D341Med (cell line): ENCODE measurements at places on chromosomes 6 and 20.

DNA sequence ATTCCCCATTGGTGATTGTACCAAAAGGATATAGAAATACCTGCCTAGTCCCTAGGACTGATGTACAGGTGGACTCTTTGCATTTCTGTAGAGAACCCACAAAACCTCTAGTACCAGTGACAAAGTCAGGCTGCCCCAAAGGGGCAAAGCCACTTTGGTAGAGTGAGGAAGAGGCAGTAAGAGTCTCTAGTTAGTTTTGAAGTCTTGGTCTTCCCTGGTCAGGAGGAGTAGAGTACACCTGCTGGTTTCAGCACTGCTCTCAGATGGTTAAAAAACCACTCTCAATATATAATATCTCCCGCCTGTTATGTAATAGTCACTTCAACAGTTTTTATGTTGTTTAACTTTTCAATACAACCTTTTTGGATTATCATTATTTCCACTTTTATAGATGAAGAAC, 344.9 kb downstream of the CDKAL1 start:
- no peak for DNase-seq

DNA sequence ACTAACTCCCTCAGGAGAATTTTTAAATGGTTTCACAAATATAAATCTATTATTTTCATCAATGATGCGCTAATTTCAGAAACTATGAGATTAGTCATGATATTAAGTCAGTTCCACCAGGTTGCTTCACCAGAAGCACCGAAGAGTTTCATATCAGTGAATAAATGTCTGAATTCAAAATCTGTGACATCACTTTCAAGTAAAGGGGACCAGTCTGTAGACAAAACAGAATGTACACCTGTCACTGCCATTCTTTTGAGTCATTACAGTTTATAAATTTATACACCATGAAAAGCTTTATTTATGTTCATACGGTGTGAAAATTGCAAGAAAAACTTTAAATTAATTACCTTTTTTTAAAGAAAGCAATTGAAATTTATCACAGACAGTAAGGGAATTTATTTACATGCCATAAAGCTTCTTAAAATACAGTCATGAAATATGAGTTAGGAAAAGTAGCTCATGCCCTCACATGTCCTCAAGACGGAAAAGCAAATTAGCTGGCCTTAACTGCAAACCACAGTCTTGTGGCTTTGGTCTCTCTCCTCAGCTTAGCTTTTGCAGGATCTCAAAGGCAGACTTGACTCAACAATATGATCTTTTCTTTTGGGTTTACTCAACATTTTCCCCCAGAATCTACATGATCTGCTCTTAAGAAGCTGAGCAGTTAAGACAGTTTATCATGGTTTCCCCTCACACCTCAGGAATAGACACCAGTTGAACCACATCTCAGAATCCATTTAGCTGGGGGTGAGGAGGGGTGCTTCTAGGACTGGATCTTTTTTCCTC, 177.7 kb upstream of the MCHR2 start:
- no peak for DNase-seq

GRCh38 chr6:24887545-24888140, 48.1 kb downstream of the RIPOR2 start:
- DNase-seq = no peak

GRCh38 chr6:119960456-119960855, 610.9 kb upstream of the MAN1A1 start:
- no peak for DNase-seq

DNA sequence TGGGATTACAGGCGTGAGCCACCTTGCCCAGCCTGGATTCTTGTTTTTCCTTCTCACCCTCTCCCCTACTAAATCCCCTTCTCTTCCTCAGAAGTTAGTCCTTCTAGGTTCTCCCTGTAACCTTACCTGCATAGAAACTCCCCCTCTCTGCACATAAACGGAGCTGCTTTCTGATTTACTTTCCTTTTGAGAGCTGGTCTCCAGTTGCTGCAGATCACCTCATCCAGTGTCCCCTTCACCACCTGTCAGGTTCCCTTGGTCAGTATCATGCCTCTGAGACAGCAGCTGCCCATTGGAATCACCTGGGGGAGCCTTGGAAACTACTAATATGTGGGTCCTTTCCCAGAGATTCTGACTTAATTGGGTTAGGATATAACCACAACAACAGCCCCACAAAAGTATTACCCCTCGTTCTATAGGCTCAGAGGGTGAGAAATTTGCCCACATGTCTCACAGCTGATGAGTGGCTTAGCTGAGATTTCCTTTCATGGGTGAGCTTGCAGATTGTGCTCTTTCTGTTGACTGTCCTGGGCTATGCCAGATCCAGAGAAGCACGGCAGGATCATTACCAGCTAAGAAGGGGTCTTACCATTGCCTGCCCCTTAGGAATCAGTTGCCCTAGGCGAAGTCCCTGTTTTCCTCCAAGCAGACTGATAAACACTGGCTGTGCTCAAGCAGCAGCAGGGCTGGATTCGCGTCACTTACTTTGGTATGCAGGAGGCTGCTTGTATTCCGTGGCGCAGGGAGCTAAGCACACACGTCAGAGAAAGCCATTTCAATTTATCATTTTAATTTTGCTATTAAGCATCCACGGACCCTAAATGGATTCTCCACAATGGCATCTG, 51.3 kb downstream of the AKAP12 start:
- no peak for DNase-seq

- DNase-seq = peak; percentile 88
Observed at GRCh38 chr20:60877071-60877857, 374.8 kb upstream of the CDH4 start.

DNA sequence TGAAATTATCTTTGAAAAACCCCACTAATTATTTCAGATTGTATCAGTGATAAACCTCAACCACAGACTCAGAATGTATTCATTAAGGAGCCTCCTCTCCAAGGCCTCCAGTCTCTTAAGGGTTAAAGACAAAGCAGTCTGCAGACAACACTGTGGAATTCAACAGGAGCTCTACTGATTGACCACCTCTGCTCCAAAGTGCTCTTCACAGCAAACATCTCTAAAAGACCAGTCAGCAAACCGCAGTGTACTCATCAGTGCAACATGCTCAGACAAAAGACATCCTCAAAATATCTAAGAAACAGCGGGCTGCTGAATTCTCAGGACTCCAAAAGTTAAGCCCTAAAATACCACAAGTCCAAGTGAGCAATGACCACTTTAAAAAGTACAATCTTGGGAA, 42.0 kb downstream of the UQCC1 start:
- no peak for DNase-seq

- DNase-seq = no peak
Observed at GRCh38 chr6:70590400-70590799, 23.7 kb downstream of the SDHAF4 start.

GRCh38 chr20:22248051-22248667, 336.2 kb downstream of the FOXA2 start:
- DNase-seq = no peak

- DNase-seq = no peak
Observed at GRCh38 chr20:34979366-34980153, 23.9 kb downstream of the MYH7B start.

DNA sequence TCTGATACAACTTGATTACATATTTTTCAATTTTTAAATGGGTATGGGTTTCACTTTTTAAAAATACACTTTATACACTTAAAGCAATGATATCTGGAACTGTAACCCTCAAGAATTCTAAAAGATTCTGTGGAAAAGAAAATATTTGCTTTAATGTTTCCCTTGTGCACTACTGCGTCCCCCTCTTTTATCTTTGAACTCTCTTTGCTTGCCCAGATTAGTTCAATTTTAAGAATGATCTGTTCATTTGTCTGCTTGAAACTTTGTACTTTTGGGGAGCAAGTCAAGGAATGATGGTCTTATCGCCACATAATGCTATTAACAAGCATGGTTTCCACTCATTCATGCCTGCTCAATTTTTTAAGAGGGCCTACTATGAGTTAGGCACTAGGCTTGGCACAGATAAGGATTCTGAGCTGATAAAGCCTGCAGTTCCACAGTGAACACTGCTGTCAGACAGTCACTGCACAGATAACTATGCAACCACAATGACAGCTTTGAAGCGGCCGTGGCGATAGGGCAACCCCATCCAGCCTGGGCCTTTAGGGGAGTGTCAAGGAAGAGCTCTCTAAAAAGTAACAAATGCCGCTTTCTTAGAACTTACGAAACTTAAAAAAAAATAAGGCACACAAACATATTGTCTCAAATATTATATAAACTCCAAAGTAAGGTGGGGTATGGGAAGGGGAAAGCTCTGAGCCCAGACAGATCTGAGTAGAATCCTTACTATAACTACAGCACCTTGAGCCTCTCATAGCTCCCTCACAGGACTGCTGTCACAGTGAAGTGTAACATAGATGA, 29.7 kb downstream of the FYN start:
- no peak for DNase-seq

GRCh38 chr6:11460001-11460668, 77.4 kb upstream of the TMEM170B start:
- no peak for DNase-seq

- DNase-seq = no peak
Observed at GRCh38 chr6:52534966-52535390, 41.9 kb downstream of the TRAM2 start.

DNA sequence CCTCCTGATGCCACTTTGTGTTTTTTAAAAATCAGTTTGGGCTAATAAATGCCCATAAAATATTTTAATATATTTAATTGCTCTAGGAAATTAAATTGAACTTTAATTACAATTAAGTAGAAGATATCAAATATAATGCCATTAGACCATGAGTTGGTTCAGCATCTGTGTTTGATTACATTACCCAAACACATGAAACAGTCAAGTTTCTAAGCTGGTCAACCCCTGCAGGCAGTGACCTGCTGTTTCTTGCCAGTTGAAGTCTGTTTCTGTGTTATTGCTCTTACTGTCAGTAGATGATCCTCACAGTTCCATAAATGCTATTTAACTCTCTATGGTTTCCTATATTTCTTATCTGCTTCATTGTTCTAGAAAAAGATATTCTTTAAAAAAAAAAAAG, 9.7 kb upstream of the TENT5A start:
- no peak for DNase-seq

DNA sequence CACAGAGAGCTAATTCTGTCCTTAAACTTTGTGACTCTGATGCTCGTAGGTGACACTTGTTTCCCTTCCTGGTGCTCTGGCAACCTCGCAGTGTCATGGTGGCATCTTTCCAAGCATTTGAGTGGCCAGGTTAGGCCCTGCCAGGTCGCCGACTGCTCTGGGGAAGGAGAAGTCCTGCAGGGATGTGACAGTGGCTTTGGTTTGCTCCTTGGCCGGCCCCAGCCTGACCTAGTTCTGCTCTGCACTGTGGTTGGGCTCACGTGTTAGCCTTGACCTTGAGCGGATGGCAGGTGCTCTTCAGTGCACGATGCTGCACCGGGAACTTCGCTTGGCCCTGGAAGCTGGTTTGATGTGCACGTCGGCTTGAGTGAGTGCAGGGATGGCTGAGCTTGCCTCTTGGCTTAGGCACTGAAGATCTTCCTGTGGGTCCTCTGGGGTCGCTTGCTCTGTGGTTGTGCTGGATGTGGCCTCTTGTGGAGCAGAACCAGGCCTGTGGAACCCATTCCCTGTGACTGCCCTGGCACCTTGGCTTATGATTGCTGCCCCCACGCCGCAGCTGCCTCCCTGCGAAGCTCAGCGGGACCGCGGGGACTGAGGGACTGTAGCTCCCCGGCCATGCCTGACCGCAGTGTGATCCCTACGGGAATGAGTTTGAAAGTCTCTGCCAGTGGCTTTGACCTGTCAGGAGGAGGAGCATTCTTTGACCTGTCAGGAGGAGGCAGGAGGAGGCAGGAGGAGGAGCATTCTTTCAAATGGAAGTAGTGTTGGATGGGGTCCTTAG, 8.7 kb downstream of the OSBPL2 start:
- DNase-seq = no peak

- no peak for DNase-seq
Observed at GRCh38 chr6:68635412-68635705, 277 bp downstream of the ADGRB3 start.

DNA sequence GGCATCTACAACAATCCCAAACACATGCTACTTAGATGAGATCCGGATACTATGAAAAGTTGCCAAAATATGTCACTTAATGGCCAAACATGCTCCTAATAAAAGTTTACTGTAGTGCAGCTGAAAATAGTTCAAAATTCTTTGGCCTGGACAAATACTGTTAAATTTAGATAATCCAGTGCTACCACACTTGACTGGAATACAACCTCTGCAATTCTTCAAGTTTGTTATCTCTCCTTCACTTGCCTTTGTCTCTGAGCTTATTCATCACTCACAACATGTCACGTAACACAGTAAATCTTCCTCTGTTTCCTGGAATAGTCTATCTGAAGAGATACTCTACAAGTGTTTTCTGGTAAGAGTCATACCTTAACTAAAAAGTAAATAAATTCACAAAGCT, 10.5 kb upstream of the PLN start:
- no peak for DNase-seq

DNA sequence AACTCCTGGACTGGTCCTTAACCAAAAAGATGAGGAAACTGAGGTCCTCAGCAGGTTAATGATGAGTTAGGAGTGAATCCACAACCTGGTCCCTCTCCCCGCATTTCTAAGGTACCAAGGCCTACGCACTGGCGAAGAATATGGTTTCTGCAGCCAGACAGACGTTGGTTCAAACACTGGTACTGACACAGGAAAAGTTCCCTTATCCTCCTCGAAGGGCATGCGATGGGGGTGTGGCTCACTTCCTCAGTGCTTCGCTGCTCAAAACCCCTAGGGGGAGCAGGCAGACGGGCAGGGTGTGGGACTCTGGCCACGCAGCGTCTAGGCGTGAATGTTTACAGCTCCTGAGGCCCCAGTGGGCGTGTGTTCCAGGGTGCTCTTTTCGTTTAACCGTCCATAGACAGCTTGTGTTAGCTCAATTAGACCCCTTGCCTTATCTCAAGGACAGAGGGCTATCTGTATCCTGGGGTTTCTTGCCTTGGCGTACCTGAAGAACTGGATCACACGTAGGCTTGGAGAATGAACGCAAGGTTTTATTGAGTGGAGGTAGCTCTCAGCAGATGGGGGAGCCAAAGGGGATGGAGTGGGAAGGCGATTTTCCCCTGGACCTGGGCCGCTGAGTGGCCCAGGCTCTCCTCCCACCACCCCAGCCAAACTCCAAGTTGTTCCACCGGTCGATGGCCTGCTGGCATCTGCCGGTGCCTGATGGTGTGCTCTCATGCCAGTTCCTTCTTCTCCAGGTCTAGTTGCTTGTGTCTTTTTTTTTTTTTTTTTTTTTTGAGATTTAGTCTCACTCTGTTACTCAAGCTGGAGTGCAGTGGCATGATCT, 31.8 kb upstream of the PTPN1 start:
- peak; percentile 71 for DNase-seq

- no peak for DNase-seq
Observed at GRCh38 chr6:106134087-106134770, 48.1 kb downstream of the PRDM1 start.

DNA sequence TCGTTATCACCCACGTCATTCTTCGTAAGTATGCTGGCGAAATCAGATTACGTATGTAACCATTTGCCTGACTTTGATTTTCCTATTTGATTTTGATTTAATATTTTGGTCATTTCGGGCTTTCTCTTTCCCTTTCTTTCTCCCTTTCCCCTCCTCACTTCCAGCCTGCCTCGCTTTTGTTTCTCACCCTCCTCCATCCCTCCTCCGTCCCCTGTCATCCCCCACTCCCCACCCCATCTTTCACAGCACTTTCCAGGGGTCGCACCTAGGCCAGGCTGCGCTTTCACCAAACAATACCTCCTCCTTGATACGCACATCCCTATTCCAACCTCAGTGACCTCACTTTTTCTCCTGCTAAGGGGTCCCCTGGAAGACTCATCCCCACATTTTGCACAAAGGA, 194.6 kb upstream of the SNX9 start:
- no peak for DNase-seq

GRCh38 chr6:149761438-149761837, 11.9 kb downstream of the PCMT1 start:
- no peak for DNase-seq
